NCI-H460 (cell line): ENCODE measurements at places on chromosomes 12 and 14. TPM values are rescaled to one million over a fixed set of nuclear protein-coding genes. Genes with fewer than 3 reads are reported as not detected.

Gene FOXM1
- 23.8 and 28.1 TPM in 2 replicates for total RNA-seq

Gene BDKRB2
- not detected in 2 replicates for total RNA-seq

Gene CLEC4C
- total RNA-seq, result not detected in 2 replicates

Gene DNAI7
- not detected in 2 replicates for total RNA-seq

Gene TAS2R7
- total RNA-seq, result not detected in 2 replicates

Gene LHX5
- total RNA-seq, result 0.22 and 0.40 TPM in 2 replicates

Gene FNTB
- 9.3 and 17.0 TPM in 2 replicates for total RNA-seq

Gene RBP5
- total RNA-seq, result not detected in 2 replicates

Gene AKAP6
- total RNA-seq, result 0.92 and 2.7 TPM in 2 replicates

Gene GPATCH2L
- total RNA-seq, result 23.2 and 40.1 TPM in 2 replicates

Gene FAM186B
- total RNA-seq, result 0.22 and 0.23 TPM in 2 replicates
